ENCODE measurements at places on chromosomes 7 and 10. TPM values are rescaled to one million over a fixed set of nuclear protein-coding genes. Genes with fewer than 3 reads are reported as not detected.

Gene ADAMTS14
- total RNA-seq = not detected

Gene ARMH3
- 10.8 TPM for total RNA-seq

Gene DNAH11
- 4.2 TPM for total RNA-seq

Gene LRIT1
- total RNA-seq = not detected

Gene CC2D2B
- 0.36 TPM for total RNA-seq

Gene RADIL
- 0.80 TPM for total RNA-seq
